ENCODE measurements at places on chromosomes 12 and 14.

DNA sequence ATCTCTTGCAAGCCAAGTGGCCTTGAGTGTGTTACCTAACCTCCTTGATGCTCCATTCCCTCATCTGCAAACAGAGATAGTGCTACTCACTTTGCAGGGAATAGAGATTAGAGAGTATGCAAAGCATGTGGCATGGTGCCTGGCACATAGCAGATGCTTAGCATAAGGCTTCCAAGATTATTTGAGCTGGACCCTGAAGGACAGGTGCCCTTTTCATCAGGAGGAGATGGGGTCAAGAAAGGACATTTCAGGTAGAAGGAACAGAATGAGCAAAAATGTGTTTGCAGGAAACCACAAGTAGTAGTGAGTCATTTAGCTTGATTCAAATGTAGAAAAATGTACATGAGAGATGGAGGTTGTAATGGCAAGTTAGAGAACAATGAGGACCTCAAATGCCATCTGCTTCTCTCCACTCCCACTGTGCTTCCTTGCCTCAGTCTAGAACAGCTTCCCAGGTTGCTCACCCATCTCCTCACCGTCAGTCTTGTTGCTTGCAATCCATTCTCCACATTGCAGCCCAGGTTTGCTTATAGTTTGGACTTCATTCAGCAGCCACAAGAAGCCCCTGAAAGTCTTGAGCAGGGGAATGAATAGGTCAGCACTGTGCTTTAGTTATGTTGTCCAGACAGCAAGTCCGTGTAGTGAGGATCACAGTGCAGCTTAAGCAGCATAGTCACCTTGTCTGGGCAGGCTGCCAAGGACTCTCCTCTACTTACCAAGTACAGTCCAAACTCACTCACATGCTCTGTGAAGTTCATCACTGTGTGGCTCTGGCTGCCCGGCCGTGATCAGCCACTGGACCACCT is 536.3 kb upstream of the CCDC196 start:
- peak; percentile 21 for DNase-seq

DNA sequence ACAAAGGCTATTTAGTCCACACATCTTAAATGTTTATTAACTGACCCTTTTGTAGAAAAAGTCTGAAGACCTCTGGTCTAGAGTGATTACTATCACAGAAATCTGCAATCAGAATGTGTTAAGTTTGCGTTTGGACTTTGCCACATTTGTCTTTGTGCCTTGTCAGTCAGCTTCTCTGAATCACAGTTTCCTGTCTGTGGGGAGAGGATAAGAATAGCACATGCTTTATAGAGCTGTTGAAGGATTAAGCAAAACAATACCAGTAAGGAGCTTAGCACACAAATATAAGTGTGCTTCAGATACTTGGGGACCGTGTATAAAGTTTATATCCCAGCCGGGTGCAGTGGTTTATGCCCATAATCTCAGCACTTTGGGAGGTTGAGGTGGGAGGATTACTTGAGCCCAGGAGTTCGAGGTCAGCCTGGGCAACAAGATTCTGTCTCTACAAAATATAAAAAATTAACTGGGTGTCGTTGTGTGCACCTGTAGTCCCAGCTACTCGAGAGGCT is 63.0 kb upstream of the BTG1 start:
- DNase-seq, result peak; percentile 36

DNA sequence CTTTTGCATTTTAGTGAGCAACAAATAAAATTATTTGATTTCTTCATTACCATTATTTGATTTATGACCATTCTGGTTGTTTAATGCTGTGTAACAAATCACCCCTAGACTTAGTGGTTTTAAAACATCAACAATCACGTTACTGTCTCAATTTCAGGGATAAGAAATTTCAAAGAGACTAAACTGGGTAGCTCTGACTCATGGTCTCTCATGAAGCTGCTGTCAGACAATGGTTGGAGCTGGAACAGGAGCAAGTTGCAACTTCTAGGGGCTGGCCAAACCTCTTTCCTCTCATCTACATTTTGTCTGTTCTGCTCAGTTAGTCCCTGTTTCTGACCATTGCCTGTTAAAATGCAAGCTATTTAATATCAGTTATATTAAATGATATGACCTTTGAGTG is 517.0 kb downstream of the KCNH5 start:
- DNase-seq, result no peak

DNA sequence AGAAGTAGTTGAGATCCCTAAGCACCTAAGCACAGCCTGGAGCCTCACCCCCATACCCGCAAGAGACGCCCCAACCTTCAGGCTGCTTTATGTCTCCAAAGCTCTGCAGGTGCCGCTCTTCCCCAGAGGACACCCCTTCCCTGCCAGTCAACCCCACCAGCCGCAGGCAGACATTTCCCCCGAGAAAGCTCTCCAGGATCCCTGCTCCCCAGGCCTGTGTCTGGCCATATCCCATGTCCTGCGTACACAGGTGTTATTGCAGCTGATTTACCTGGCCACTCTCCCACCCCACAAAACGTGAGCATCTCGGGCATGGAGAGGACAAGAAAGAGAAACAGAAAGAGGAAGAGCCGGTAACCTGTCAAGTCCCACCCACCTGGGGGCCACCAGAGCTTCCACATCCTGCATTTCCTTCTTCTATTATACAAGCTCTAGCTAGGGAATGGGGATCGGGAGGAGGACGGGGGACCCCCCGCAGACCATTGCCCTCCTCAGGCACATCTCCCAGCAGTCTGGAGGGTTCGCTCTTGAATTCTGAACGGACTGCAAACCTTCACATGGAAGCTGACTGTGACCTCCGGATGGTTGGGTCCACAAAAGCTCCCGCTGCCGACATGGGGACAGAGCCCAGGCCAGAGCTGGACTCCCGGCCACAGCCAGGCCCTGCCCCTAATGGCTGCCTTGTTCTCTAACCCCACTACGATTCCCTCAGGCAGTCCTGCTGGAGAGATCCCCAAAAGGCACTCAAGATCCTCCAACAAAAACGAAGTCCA is 17.6 kb downstream of the CCDC88C start:
- DNase-seq, result no peak

GRCh38 chr12:65853489-65854157 is 29.3 kb downstream of the HMGA2 start:
- DNase-seq, result no peak

DNA sequence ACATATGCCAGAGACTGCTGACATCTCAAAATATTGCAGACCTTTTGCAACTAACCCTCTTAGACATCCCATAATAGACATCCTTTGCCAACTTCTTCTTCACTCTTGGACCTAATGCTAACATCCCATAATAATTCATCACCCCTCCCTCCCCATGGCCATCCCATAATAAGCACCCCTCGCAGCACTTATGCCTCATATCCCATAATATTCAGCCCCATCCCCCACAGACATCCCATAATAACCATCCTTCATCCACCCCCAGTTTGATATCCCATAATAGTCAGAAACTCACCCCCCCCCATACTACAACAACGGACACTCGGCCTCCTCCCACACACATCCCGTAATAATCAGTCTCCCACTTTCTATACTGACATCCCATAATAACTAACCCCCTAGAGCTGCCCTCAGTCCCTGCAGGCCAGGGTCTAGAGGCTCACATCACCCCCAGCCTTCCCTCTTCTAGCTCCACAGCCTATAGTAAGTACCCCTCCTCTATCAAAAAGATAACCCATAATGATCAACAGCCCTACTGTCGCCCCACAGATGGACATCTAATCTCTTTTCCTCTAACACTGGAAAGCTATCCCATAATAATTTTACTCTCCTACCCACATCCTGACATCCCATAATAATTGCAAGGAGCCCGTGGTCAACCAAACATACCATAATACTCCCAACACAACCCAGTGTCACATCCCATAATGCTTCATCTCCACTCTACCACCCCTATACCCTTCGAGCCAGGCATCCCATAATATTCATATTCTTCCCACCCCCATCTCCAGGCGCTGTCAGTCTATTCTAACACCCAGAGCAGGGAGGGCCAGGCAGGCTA is 792 bp upstream of the CHD4 start:
- peak; percentile 51 for DNase-seq

DNA sequence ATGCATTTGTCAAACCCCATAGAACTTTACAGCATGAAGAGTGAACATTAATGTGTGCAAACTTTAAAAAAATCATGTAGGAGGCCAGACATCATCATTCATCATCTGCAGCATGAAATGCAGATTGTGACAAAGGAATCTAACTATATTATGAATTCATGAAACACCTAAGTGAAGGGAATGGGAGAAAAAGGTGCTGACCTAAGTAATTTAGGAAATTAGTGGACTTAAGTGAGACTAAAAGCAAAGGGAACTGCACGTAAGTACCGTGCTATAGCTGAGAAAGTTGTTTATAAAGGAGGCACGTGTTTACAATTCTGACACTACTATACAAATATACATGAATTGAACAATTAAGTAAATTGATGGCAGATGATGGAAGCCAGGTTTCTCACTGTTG is 37.6 kb upstream of the JDP2 start:
- DNase-seq, result no peak

- DNase-seq, result no peak
These were observed 287.4 kb downstream of the ACSS3 start for GRCh38 chr12:81365284-81365683.

GRCh38 chr14:23550131-23550811 is 1.3 kb downstream of the ZFHX2 start:
- no peak for DNase-seq

DNA sequence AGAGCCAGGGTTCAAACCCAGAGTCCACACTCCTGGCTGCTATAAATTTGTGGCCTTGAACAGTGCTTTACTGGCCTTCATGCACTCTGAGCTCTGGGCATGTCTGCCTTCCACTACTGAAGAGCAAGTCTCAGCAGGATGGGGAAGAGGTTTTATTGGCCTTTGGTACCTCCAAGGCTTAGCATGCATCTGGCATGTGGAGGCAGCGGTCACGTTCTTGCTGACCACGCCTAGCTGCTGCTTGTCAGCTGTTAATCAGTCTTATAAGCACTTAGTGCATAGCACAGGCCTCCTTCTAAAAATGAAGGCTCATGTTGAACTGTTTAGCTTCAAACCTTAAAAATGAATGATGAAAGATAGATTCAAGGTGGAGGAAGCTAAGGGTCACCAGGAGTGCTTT is 177.5 kb downstream of the PELI2 start:
- DNase-seq, result no peak

DNA sequence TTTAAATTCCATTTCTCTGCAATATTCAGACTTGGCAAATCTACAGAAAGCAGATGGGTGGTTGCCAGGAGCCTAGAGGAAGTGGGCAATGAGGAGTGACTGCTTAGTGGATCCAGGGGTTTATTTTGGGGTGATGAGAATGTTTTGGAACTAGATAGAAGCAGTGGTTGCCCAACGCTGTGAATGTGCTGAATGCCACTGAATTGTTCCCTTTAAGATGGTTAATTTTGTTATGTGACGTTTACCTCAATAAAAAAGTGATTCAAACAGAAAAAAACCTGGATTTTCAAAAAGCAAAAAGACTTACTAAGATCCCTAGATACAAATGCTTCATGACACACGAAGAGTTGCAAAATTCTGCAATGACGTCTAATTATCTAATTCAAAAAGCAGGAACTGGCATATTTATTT is 34.2 kb downstream of the DAO start:
- DNase-seq, result no peak

- no peak for DNase-seq
These were observed 478 bp downstream of the RITA1 start for GRCh38 chr12:113186033-113186365.

DNA sequence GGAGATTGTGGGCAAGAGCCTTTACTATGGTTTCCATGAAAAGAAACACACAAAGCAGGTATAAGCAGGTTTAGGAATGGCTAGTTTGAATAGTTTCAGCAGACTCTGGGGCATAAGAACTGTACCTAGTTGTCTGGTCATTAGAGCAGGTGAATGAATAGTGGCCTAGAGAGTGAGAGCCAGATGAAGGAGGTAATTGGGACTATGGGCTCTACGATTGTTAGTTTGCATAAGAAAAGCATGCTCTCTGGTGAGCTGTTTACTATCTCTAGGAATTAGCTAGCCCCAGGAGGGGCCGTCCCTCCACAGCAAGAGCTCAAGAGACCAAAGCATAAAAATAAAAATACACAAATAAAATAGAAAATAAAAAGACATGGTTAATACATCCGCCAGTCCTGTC is 397.5 kb upstream of the GARIN6 start:
- DNase-seq, result no peak

GRCh38 chr14:64729386-64730060 is 25.3 kb downstream of the PLEKHG3 start:
- DNase-seq, result no peak

- DNase-seq, result no peak
These were observed 27.1 kb downstream of the PELI2 start for GRCh38 chr14:56145181-56145769.

GRCh38 chr14:64000749-64001148 is 147.9 kb downstream of the SYNE2 start:
- no peak for DNase-seq

GRCh38 chr14:87000081-87000480 is 992.9 kb downstream of the GALC start:
- no peak for DNase-seq

- no peak for DNase-seq
These were observed 989.1 kb upstream of the TMEM132C start for GRCh38 chr12:127277882-127278281.

GRCh38 chr14:31180299-31181051 is 27.1 kb downstream of the HECTD1 start:
- no peak for DNase-seq

All from stimulated activated CD4-positive, alpha-beta T cell treated with anti-CD3 and anti-CD28 coated beads, Interleukin-12 subunit alpha, Interleukin-12 subunit beta, amount 100 ng/mL, for 48 hours (primary cell).